Activated naive CD4-positive, alpha-beta T cell treated with anti-CD3 and anti-CD28 coated beads, Interleukin-2, amount 50 U/mL, for 16 hours (primary cell): ENCODE measurements at places on chromosomes 2 and 18.
A peak's percentile ranks its signal among the peaks of the same experiment; 100 is the strongest.

DNA sequence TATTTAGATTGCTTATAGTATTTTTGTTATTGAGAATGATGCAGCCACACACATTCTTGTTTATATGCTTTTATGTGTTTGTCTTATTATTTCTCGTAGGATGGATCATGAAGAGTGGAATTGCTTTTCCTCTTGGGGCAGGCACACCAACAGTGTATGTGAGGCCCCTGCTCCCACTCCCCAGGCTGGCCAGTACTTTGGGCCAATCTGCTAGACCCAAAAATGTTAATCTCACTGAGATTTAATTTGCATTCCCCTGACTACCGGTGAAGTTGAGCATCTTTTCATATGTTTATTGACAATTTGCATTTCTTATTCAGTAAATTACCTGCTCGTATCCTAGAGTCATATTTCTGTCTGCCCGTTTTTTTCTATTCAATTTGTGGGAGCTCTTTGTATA, 4.7 kb upstream of the MYCN start:
- no peak for DNase-seq

GRCh38 chr2:129884221-129884786, 95.2 kb upstream of the RAB6C start:
- DNase-seq: no peak

DNA sequence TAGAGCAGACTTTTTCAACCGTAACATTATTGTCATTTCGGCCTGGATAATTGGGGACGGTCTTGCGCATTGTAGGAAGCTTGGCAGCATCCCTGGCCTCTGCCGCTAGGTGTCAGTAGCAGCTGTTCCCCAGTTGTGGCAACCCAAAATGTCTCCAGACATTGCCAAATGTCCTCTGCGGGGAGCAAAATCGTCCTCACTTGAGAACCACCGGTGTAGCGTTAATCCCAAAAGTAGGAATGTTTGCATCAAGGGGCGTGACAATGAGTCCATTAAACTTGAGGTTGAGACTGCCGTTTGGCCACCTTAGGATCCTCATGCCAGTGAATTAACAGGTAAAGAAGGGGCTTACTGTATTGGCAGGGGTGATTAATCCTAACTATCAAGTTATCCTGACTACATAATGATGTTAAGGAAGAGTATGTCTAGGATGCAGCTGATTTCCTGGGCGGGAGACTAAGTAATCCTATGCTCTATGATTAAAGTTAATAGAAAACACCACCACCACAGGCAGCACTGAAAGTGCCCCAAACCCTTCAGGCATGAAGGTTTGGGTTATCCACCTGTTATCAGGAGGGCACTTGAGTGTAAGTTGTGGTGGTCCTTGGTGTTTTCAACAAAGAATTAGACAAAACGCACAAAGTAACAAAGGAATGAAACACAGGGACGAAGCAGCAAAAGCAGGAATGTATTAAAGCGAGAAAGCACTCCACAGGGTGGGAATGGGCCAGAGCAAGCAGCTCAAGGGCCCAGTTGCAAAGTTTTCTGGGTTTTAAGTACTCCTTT, 4.9 kb upstream of the ZC3H8 start:
- DNase-seq: peak; percentile 86

- no peak for DNase-seq
Measured at GRCh38 chr2:231111987-231112386, 12.9 kb downstream of the HTR2B start.

DNA sequence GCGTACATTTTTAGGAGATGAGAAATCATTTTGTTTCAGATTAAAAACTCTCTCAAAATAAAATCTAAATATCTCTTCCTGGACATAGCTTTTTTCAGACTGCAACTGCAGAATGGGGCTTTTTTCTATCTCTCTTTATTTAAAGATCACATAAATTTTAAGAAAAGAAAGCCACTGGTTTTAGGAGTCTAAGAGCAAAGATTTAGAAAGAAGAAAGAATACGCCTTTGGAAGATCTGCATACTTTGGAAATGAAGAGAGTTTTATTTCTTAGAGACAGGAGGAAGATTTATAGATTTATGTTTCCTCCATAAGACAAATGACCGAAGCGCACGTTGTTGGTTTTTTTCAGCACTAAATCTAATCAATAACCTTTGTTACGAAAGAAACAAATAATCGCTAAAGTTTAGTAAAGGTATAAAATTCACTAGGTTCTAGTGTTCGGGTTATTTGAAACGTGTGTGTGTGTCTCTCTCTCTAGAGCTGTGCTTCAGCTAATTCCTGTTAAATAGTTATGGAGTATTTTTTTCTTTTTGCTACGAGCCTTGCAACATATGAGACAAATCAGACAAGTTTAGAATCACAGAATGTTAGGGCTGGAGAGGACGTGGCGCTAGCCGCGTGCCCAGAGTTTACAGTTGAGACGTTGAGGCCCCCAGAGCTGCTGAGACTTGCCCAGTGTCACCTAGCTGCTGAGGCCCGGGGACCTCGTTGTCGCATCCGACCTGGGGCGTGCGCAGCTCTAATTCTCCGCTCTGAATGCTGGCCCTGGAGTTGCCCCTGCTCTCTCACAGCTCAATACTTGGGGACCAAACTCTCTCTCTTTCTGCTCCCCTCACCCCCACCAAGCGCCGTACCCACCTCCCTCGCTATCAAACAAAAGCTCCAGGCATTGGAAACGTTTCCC, 69.9 kb downstream of the CTAGE1 start:
- DNase-seq: no peak

GRCh38 chr2:70496819-70497218, 56.8 kb downstream of the TGFA start:
- DNase-seq: no peak

DNA sequence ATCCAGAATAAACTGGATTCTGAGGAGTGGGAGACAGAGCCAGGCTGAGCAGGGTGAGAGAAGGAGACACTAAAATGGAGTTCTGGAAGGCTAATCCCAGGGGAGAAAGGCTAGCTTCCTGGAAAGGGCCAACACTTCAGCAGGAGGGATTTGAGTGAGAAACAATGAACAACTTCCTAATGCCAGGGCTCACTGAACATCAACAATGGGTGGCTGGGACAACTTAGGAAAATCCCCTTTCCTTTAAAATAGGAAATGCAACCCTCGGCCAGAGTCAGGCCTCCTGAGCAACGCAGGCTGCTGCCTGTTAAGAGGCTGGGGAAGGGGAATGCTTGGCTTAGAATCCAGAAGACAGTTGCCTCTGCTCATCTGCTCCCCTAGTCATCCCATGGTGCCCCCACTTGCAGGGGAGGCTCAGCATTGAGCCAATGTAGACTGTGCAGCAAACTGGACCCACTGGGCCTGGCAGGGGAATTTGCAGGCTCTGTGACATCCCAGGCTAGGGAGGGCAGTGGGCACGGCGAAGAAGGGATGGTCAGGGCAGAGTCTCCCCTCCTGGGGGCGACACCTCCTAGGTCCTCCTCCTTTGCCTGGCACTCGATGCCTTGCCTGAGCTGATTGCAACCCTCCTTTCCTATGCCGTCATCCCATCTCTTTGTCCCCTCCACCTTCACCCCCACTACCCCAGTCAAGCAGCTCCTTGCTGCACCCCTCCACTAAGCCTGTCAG, 182.5 kb downstream of the TNS1 start:
- DNase-seq: no peak

DNA sequence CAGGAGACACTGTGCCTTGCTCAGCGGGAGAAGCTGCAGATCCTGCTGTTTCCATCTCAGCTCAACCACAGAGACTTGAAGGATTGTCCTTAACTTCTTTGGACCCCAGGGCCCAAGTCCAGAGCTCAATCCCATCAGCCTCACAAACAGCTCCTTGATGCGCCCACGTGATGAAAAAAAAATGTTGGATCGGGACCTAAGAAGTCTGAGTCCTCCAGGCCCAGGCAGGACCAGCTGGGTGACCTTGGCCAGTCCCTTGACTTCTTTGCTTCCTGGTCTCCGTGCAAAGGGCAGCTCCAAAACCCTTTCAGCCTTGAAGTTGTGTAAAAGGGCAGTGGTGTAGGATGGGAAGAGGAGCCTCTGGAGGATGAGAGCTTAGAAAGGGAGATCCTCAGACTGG, 175.5 kb downstream of the ZFP36L2 start:
- DNase-seq: no peak

GRCh38 chr18:3605486-3605952, 155.5 kb downstream of the TGIF1 start:
- no peak for DNase-seq

DNA sequence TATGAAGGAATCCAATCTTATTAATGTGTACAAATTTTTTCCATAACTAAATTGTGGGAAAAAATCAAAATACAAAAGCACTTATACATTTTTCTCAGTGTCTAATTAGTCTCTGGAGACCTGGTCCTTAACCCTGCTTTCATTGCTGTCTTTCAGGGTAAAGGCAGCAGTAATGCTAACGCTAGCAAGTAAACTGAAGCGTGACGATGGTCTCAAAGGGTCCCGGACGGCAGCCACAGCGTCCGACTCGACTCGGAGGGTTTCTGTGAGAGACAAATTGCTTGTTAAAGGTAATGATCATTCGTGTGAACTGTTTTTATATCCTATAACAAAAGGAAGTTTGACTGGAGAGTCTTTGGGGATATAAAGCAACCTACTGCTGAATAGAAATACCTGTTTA, 6.1 kb downstream of the UBE2F start:
- no peak for DNase-seq

- no peak for DNase-seq
Measured at GRCh38 chr2:63695583-63695982, 106.8 kb downstream of the MDH1 start.

DNA sequence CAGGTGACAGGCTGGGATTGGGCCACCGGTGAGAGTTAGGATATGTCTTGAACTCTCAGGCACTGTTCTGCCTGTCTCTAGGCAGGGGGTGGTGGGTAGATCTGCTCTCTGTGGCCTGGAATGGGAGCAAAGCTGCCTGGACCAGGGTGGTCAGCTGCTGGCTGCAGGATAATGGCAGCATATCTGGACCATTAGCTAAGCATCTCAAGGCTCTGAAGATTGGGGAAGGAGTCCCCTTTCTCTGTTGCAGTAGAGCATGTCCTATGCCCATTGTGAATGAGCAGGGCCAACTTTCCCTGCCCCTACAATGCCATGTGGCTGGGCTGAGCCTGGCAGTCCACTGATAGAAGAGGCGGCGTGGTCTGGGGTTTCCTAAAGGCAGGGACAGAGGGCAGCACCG, 34.6 kb downstream of the LOXHD1 start:
- DNase-seq: no peak
